Stimulated activated CD4-positive, alpha-beta T cell treated with anti-CD3 and anti-CD28 coated beads, Interleukin-1b, Interleukin-23, amount 100 ng/mL, for 1 hour (primary cell): ENCODE measurements at places on chromosomes 4 and X.

DNA sequence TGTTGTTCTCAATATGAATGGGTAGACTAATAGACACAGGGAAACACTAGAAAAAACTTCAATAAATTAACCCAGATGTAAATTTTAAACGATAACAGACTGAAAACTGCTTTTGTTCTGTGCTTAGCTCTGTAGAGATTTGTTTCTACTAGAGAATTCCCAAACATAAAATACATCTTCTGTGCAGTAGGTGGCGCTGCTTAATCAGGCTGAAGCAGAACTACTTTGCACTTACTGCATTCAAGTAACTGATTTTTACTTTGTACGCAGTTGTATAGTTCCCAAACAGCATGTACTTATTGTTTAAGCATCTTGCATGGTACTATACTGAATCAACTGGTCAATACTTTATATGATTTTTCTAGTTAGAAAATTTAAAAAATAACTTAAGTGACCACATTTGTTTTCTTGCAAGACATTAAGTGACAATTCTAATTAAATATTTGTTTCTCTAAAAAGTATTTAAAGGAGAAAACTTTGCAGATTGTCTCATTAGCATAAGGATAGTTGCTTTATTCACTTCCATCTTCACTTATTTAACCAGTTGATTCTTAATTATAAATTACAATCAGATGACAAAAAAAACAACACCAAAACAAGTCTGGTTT, 490.6 kb downstream of the IL15 start:
- DNase-seq = peak; percentile 20

GRCh38 chr4:54924891-54925290, 200.5 kb downstream of the KDR start:
- no peak for DNase-seq

GRCh38 chrX:9604908-9605306, 140.0 kb downstream of the TBL1X start:
- DNase-seq = no peak

- no peak for DNase-seq
Measured at GRCh38 chr4:13174001-13174400, 310.1 kb downstream of the RAB28 start.

GRCh38 chr4:95091272-95091671, 333.5 kb downstream of the BMPR1B start:
- no peak for DNase-seq

DNA sequence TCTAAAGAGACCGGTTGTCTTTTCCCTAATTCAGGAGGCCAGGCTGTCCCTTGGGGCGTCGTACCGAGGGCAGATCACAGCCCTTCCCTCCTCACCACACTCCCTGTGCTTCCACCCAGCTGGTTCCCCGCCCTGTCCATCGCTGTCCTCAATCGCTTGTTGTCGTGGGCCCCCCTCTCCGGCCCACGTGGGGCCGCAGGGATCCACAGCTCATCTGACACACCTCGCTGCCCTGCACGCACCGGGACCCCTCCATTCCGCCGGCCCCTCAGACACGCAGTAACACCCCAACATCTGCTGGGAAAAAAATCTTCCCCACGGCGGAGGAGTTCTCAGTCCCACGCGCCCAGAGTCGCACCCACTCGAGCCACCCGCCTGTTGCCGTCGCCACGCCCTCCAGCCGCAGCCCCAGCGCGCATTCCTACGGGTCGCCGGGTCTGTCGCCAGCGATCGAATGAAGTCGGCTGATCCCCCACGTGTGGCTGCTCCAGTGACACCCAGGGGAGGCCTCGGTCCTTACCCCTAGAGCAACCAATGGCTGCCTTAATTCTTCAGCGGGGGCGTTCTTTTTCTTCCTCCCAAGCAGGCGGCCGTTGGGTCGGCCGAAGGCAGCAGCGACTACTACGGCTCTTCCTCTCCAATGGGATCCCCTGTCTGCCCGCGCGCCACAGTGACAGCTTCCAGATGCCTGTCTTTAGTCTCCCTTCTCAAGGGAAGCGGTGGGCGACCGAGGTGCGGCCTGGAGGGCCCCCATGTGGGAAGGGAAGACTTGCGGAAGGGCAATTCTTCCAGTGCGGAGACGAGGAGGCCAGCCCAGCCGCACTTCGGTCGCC, 893 bp upstream of the SEPTIN11 start:
- DNase-seq = no peak

GRCh38 chrX:113522814-113523213, 682.2 kb upstream of the AMOT start:
- DNase-seq = no peak

DNA sequence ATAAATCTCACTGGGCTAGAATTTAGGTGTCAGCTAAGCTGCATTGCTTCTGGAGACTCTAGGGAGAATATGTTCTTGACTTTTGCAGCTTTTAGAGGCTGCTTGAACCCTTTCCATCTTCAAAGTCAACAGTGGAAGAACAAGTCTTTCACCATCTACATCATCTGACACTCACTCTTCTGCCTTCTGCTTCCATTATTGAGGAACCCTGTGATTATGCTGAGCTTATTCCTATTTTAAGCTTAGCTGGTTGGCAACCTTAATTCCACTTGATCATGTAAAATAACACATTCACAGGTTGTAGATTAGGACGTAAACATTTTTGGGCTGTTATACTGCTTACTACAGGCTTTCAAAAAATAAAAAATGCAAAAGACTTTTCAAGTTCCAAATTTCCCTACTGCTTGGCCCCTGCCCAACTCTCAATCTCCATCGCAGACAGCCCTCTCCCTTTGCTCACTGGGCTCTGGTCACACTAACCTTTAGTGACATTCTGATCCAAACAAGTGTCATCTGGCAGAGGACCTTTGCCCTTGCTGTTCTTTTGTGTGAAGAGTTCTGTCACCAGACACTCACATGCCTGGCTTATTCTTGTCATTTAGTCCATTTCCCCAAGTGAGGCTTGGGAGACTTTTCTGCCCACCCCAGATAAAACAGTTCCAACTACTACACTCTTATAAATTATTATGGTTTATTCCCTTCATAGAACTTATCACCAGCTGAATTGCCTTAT, 1056.0 kb downstream of the STIM2 start:
- no peak for DNase-seq

DNA sequence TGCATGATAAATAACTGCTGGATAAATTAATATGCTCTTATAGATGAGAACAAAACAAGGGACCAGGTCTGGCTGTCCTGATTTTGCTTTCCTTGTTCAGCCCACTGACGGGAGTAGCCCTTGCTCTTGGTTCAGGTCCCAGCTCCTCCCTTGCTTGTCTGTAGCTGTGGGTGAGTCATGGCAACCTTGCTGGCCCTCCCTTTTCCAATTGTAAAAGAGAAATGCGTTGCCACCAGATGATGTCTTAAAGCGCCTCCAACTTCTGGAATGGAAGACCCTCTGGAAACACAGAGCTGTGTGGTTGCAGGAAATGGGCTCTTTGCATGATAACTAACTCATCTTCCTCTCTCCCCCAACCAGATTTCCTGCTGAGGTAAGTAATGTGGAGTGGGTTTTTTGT, 171.4 kb downstream of the AASDH start:
- DNase-seq = no peak

GRCh38 chr4:174611792-174612191, 89.5 kb upstream of the HPGD start:
- DNase-seq = no peak

DNA sequence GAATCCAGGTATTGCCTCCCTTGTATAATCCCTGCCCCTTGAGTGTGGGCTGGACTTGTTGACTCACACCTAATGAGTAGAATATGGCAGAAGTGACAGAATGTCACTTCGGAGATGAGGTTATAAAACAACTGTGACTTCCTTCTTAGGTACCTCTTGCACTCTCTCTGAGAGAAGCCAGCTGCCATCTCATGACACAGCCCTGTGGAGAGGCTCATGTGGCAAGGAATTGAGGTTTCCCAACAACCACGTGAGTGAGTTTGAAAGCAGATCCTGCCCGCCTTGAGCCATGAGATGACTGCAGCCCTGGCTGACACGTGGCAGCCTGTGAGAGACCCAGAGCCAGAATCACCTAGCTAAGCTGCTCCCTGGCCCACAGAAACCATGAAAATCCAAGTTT, 13.5 kb downstream of the ASB11 start:
- no peak for DNase-seq
